CD8-positive, alpha-beta memory T cell (primary cell): ENCODE measurements at places on chromosomes 4 and X. TPM values are rescaled to one million over a fixed set of nuclear protein-coding genes. Genes with fewer than 3 reads are reported as not detected.

GRCh38 chr4:74631338-74631737 lies 163.0 kb downstream of the BTC start:
- H3K36me3 ChIP-seq, result no peaks in the 10 kb centered on the region
- no peak for DNase-seq
- peaks cover 14% of the 10 kb centered on the region for H3K4me1 ChIP-seq
- no peaks in the 10 kb centered on the region for H3K27me3 ChIP-seq
- no peak overlapping the region for H3K4me3 ChIP-seq

The CNKSR2 gene
- 5.8 TPM for total RNA-seq

- no peaks in the 10 kb centered on the region for H3K36me3 ChIP-seq
- H3K27ac ChIP-seq, result no peak overlapping the region
- DNase-seq, result no peak
- no peak overlapping the region for H3K4me3 ChIP-seq
- no peaks in the 10 kb centered on the region for H3K27me3 ChIP-seq
These were observed 59.2 kb downstream of the ARHGAP24 start for GRCh38 chr4:85534120-85534519.

DNA sequence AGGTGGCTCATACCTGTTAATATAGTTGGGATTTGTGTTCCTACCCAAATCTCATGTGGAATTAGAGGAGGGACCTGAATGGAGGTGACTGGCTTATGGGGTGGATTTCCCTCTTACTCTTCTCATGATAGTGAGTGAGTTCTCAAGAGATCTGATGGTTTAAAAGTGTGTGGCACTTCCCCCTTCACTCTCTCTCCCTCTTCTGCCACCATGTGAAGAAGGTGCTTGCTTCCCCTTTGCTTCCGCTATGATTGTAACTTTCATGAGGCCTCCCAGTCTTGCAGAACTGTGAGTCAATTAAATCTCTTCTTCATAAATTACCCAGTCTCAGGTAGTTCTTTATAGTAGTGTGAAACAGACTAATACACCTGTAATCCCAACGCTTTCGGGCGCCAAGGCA lies 28.3 kb upstream of the WDR19 start:
- no peak overlapping the region for H3K4me3 ChIP-seq
- DNase-seq, result no peak
- no peaks in the 10 kb centered on the region for H3K36me3 ChIP-seq
- no peaks in the 10 kb centered on the region for H3K4me1 ChIP-seq

The CT45A10 gene
- total RNA-seq, result not detected

GRCh38 chrX:134684956-134685355 lies 26.7 kb upstream of the PLAC1 start:
- H3K36me3 ChIP-seq, result no peaks in the 10 kb centered on the region
- H3K4me1 ChIP-seq, result no peaks in the 10 kb centered on the region
- H3K4me3 ChIP-seq, result no peak overlapping the region
- no peaks in the 10 kb centered on the region for H3K27me3 ChIP-seq

DNA sequence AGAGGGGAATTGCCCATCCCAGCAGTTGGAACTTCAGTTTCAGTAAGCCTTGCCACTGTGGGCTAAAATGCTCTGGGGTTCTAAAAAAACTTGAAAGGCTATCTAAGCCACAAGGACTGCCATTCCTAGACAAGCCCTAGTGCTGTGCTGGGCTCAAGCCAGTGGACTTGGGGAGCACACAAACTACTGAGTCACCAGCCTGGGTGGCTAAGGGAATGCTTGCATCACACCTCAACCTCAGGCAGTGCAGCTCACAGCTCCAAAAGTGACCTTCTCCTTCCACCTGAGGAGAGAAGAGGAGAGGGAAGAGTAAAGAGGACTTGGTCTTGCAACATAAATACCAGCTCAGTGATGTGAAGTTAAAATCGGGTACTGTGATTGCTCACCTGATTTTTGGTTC lies 116.7 kb upstream of the GLRA2 start:
- no peak overlapping the region for H3K4me3 ChIP-seq
- H3K4me1 ChIP-seq, result no peaks in the 10 kb centered on the region
- H3K36me3 ChIP-seq, result no peaks in the 10 kb centered on the region
- DNase-seq, result no peak
- no peak overlapping the region for H3K27ac ChIP-seq

- no peak for DNase-seq
- H3K36me3 ChIP-seq, result no peaks in the 10 kb centered on the region
- peaks cover 11% of the 10 kb centered on the region for H3K27me3 ChIP-seq
- no peaks in the 10 kb centered on the region for H3K4me1 ChIP-seq
These were observed 5.5 kb upstream of the NKX1-1 start for GRCh38 chr4:1411436-1412375.

- no peak overlapping the region for H3K4me3 ChIP-seq
- H3K36me3 ChIP-seq, result no peaks in the 10 kb centered on the region
- no peaks in the 10 kb centered on the region for H3K4me1 ChIP-seq
- H3K27ac ChIP-seq, result no peak overlapping the region
- no peak for DNase-seq
These were observed 74.0 kb downstream of the PAK3 start for GRCh38 chrX:111170017-111170416.

GRCh38 chr4:156111686-156112085 lies 158.0 kb upstream of the CTSO start:
- H3K4me3 ChIP-seq, result no peak overlapping the region
- no peak overlapping the region for H3K27ac ChIP-seq
- no peaks in the 10 kb centered on the region for H3K36me3 ChIP-seq
- H3K27me3 ChIP-seq, result no peaks in the 10 kb centered on the region
- DNase-seq, result no peak

The SULT1E1 gene
- not detected for total RNA-seq

The AMER1 gene
- total RNA-seq, result 4.0 TPM

- DNase-seq, result no peak
- no peak overlapping the region for H3K27ac ChIP-seq
- H3K36me3 ChIP-seq, result no peaks in the 10 kb centered on the region
- no peaks in the 10 kb centered on the region for H3K27me3 ChIP-seq
- H3K4me3 ChIP-seq, result no peak overlapping the region
- no peaks in the 10 kb centered on the region for H3K4me1 ChIP-seq
These were observed 1718.8 kb upstream of the PCDH10 start for GRCh38 chr4:131430302-131430701.

The KLB gene
- not detected for total RNA-seq

DNA sequence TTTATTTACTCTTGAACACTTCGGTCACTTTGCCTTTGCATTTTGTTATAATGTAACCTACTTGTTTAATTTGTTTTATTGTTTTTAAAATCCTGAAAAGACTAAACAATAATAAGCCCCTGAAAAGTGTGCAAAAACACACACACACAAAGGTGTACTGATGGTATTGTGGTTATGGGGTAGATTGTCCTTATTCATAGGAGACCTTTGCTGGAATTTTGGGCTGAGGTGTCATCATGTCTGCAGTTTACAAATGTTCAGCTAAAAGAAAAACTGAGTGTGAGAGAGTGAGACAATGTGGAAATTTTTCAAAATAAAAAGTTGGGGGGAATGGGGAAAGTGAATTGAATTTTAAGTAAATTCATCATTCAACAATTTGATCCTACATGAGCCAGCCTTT lies 174.9 kb downstream of the QDPR start:
- DNase-seq, result no peak
- no peak overlapping the region for H3K4me3 ChIP-seq
- H3K4me1 ChIP-seq, result peaks cover 20% of the 10 kb centered on the region
- no peak overlapping the region for H3K27ac ChIP-seq
